NCI-H1092 (cell line): ENCODE measurements at places on chromosomes 7 and 10.

- DNase-seq = no peak
Observed at GRCh38 chr7:37817591-37817960, 30.8 kb upstream of the NME8 start.

DNA sequence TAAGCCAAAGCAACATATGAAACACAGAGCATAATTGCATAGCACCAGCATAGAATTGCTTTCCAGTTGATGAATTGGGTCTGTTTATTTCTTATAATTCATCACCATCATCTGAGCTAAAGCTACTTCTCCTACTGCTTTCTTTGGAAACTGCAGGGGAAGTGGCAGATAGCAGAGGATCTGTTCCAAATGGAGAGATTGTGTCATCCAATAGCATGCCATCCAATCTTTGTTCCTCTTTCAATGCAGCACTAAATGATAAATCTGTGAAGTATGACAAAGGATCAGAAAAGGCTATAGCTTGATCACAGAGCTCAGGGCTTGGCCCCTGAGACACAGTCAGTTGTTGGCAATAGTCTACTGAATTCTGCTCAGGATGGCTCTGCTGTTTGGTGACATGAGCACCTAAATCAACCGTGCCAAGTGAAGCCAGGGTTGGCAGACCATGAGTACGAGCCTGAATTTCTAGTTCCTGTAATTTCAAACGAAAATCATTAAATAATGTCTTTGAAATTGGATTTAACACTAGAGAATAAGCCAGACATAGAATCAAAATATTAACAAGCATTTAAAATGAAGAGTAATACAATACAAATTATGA is 90.0 kb downstream of the TFEC start:
- DNase-seq = no peak

DNA sequence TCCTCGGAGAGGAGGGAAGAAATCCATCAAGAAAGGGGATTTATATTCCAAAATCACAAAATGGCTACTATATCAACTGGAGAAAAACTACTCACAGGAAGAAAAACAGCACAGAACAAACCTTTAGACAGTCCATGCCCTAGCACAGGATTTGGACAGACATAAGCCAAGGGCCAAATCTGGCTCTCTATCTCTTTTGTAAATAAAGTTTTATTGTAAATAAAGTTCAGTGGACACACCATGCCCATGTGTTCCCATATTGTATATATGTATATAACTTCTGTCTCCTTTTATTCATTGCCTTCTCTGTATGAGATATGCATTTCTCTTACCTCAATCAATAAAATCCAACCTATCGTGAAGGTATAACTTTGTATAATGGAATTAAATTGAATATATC is 742.8 kb upstream of the LRRTM3 start:
- DNase-seq = no peak

DNA sequence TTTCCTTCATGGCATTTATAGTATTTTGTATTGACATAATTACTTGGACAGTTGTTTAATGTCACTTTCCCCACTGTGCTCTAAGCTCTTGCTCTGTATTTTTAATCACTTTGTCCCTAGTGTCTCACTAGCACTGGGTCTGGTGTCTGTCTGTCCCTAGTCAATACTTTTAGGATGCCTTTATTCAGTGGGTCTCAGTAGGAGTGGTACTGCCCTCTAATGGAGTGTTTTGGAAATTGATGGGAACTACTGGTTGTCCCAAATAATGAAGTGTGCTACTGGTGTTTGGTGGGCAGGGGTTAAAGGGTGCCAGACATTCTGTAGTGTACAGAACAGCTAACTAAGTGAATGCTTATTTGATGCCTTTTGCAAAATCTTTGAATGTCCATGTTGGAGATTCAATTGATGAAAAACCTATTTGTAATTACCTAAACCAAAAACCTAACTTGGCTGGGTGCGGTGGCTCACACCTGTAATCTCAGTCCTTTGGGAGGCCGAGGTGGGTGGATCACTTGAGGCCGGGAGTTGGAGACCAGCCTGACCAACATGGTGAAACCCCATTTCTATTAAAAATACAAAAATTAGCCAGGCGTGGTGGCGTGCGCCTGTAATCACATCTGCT is 33.3 kb downstream of the CDK14 start:
- DNase-seq = peak; percentile 59

- DNase-seq = no peak
Observed at GRCh38 chr7:54563329-54563916, 21.2 kb downstream of the VSTM2A start.

DNA sequence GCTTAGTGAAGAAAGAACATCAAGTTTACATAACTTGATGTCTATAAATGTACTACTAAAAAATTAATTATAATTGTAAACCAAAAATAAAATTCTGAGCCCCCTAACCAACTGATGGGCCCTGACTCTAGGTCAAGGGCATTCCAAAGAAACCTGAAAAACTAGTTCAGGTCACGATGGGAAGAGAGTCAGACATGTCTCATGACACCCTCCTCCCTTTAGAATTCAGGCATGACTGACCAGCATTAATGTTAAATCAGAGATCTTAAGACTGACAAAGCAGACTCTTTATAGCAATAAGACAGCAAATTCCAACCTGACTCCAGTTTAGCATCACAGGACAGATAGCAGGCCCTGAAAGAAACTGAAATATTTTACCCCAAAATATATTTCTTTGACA is 21.6 kb upstream of the OTUD1 start:
- no peak for DNase-seq

GRCh38 chr7:91034459-91035368 is 229.5 kb upstream of the FZD1 start:
- peak; percentile 94 for DNase-seq

DNA sequence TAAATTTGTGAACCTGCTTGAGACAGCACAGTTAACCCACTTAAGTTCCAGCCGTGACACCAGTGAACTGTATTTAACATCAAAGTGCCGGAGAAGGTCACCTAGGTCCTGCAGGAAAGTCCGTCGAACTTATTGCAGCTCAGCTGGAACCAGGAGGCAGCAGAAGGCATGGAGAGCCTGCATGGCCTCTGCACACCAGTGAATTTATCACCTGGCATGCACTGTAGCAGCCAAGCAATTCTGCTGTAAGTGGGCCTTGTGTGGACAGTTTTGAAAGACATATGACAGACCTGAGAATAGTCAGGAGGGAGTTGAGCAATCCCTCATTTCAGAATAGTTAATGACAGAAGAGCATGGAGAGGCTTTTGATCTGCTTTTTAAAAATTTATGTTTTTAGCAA is 108.8 kb downstream of the PLXDC2 start:
- no peak for DNase-seq

DNA sequence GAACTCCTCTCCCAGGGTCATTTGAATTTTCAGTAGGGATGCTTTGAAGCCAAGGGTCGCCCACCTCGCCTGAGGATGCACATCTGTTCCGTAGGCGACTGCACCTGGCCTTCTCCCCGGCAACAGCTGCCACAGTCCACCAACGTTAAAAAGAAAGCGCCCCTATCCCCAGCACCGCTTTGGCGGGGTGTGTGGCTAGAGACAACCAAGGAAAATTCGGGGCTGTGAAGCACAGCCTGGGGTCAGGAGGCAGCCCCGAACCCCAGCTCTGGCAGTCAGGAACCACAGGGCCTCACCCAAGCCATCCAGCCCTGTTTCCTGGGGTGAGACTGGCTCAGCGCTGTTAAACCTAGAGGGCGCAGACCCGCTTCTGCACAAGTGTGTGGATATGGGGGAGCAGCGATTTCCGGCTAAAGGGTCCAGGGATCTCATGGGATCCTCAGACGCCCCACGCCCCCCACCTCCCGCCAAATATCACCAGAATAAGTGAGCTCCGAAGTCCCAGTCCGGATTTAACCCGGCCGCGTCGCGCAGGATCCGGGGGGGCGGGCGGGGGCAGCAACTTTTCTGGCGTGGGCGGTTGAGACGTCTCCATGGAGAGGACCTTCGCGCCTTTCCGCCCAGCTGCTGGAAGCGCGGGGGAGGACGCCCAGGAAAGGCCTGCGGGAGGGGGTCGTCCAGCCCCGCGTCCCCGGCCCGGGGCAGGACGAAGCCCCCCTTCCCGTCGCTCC is 822 bp downstream of the ZC3HAV1L start:
- peak; percentile 42 for DNase-seq

- DNase-seq = no peak
Observed at GRCh38 chr10:67036808-67037207, 111.0 kb downstream of the LRRTM3 start.

GRCh38 chr7:155187061-155187785 is 110.5 kb upstream of the INSIG1 start:
- no peak for DNase-seq

DNA sequence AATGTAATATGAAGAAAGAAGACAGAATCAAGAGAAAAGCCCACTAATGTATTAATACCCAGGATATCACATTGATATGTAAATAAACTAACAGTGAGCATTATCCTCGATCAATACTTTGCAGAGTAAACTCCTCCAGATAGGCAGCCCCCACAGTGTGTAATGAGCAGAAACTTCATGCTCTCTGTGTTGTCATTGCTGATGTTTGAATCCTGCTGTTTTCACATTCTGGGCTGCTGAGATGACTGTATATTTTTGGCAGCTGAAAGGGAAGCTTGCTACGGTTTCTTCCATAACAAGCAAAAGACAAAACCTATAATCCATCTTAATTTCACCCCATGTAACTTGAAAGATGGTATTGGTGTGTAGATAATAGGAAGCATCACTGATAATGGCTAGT is 15.3 kb upstream of the THSD7A start:
- DNase-seq = no peak

GRCh38 chr10:63515002-63515763 is 6.0 kb upstream of the REEP3 start:
- no peak for DNase-seq

- DNase-seq = no peak
Observed at GRCh38 chr7:32043688-32044087, 26.5 kb downstream of the PDE1C start.

DNA sequence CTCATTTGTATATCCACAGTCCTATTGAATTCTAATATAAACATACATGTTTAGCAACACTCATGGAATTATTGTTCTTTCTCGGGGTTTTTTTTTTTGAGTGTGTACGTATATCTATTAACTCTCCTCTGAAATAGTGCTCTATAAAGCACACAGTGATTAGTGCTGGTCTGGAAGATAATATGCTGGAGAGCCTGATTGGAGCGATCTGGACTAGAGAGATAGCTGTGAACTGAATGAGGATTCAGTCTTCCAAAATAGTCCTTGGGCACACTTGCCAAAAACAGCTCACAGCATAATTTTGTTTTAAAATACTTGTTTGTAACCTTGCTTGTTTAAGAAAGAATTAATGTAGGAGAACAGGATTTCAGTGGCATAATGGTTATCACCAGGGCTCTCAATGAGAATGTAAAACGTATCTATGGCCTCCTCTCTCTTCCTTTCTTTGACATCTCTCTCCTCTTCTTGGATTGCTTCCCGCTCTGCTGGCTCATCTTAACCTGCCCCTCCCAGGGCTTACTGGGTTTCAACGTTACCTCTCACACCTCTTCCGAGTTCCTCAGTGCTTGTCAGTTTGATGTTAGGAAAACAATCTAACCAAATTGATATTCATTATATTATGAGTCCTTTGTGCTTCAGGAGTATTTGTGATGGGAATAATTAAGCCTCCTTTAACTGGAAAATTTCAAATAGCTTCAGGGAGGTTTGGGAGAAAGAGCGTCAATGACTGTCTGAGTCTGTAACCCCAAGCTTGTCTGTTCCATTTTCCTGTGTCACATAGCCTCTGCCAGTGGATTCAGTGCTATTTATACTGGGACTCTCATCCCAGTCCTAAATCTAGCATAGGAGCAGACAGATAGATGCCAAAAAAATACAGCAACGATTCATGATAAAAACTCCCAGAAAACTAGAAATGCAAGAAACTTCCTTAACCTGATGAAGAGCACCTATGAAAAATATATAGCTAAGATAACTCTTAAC is 16.2 kb upstream of the AGK start:
- DNase-seq = no peak

GRCh38 chr10:126087796-126088505 is 191.6 kb downstream of the FANK1 start:
- DNase-seq = peak; percentile 1

- DNase-seq = no peak
Observed at GRCh38 chr7:151853896-151854719, 22.8 kb downstream of the PRKAG2 start.

- DNase-seq = peak; percentile 91
Observed at GRCh38 chr7:15104411-15105092, 202.0 kb upstream of the DGKB start.

DNA sequence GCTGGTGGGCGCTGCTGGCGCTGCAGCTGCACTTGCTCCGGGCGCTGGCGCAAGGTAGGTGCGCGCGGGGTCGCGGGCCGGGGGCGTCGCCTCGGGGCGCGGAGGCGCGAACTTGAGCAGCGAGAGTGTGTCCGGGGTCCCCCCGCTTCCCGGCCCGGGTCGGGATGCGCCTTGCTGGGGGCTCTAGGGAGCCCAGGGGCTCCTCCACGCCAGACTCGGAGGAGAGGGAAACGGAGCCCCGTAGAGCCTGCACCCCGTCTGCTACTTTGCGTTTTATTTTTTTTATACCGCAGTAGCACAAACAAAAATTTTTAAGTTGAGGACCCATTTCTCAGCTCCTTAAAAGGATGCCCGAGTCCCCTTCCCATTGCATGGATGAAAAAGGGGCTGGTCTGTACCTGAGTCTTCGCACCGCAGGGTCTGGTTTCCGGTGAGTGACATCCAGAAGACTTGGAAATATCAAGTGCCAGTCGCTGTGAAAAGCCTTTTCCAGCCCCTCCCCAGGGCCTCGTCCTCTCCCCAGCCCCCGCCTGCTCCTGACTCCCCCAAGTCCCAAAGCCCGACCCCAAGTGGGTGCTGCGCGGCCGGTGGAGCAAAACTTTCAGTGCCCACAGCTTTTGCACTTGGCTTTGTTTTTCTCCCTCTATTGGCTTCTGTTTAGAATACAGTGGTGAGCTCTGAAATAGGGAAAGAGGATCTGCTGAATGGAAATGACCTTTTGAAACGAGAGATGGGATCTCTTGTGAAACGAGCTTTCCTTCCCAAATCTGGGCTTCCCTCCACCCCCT is 973 bp downstream of the SDK1 start:
- DNase-seq = no peak

DNA sequence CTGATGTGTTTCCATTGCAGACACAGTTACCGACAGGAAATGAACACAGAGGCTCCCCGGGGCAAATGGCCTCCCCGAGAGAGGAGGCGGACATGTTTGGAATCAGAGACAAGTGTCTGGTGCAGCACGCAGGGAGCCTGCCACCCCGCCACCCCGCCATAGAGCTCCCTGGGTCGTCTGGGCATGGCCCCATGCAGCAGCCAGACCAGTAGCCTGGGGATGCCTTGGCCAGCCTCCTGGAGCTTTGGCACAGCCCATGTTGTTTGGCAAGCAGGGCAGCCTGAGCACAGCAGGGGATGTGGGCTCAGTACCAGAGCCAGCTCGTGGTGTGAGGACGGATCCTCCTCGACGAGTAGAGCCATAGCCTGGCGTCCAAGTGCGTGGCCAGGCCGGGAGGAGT is 80.8 kb downstream of the NKX6-2 start:
- DNase-seq = peak; percentile 40

- no peak for DNase-seq
Observed at GRCh38 chr7:151409667-151410404, at the start of gene WDR86. TSS of gene WDR86 (minus strand) at chr7:151410038. CDS start at chr7:151409589, 449 bp downstream.
